ENCODE measurements at places on chromosomes 16 and 17.

DNA sequence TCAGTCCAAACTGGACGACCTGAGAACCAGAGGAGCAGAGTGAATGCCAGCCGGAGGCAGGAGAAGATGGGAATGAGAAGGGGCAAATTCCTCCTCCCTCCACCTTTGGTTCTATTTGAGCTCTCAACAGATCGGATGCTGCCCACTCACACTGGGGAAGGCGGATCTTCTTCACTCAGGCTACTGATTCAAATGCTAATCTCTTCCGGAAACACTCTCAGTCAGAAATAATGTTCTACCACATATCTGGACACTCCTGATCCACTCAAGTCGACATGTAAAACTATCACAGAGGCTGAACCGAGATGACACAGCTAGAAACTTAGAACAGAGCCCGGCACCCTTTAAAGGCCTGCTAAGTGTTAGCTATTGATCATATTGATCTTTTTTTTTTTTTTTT, 57.4 kb upstream of the GRIN2A start:
- no peak for DNase-seq

GRCh38 chr17:9174779-9175574, 153.7 kb downstream of the NTN1 start:
- no peak for DNase-seq

- DNase-seq, result no peak
Measured at GRCh38 chr16:3216263-3216640, 18.7 kb downstream of the ZNF200 start.

- DNase-seq, result no peak
Measured at GRCh38 chr16:20916942-20917341, 16.4 kb downstream of the LYRM1 start.

DNA sequence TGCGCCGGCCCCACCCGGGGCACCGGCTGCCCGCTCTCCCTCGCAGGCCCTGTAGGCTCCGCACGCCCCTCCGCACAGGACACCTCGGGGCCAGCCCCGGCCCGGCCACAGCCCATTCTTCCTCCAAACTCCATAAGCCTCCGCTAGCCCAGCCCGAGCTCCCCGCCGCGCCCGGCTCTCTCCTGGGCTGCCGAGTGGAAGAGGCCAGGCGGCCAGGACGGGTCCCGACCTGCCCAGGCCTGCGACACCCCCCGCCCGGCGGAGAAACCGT, 397 bp downstream of the NCOR1 start:
- DNase-seq, result no peak

DNA sequence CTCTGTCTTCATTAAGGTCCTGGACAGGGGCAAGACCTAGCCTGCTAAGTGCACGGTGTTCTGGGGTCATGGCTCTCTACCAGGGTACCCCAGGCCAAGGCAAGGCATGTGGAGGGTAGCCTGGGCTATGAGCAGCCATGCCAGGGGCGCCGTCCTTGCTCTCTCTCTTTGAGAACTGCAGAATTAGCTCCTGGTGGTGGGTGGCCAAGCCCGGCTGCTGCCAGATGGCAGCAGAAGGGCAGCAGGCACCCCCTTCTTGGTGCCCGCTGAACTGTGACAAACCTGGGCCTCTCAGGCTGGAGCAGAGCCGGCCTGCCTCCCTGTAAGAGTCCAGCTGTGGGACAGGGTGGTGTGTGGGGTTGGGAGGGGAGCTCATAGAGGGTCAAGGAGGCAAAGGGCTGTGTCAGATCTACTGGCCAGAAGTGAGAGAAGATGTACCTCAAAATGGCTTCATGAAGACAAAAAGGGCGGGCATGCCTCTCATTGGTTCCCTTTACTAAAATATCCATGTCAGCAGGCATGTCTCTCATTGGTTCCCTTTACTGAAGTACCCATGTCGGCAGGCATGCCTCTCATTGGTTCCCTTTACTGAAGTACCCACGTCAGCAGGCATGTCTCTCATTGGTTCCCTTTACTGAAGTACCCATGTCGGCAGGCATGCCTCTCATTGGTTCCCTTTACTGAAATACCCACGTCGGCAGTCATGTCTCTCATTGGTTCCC, 81.7 kb upstream of the SDK2 start:
- DNase-seq, result no peak

DNA sequence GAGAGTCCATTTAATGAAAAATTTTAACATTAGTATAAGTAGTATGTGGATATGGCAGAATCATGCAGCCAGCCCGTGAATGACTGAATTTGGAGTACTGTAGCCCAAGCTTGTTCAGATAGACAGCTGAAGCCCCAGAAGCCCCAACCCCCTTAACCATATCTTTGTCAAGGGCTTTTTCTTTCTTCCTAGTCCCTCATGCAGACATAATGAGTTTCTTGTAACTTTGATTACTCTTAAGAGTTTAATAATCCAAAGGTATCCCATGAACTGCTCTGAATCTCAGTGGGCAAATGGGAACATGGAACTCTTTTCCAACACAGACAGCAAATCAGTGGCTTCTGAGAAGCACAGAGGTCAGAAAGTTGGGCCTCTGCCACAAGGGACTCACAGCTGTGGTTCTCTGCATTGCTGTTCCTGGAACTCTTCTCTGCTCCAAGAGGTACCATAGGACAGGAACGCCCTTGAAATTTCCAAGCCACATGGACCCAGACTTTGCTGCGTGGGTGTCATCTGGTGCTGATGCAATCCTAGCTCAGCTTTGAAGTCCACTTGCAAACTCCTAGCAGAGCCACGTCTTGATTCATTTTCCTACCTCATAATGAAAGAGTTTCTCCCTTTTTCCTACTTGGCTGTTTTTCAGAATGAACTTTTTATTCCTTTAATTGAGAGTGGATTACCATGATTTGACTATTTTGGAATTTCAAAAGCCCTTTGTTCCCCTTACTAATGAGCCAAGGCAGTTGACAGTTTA, 18.1 kb downstream of the LYRM1 start:
- no peak for DNase-seq

- DNase-seq, result no peak
Measured at GRCh38 chr16:56278196-56278855, 87.0 kb downstream of the GNAO1 start.

DNA sequence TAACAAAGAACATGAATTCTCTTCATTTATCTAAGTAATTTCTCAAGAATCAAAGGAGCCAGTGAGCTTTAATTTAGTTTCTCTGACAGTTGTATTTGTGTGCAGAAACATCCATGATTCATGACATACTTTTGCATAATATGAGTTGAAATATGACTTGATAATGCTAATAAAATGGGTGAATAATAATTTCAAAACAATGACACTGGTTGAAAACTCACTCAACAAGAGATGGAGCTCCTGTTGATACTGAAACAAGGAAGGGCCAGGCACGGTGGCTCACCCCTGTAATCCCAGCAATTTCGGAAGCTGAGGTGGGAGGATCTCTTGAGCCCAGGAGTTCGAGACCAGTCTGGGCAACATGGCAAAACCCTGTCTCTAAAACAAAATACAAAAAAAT, 147.0 kb downstream of the MAP2K6 start:
- no peak for DNase-seq

GRCh38 chr17:57959929-57960328, 4.7 kb upstream of the CUEDC1 start:
- no peak for DNase-seq

DNA sequence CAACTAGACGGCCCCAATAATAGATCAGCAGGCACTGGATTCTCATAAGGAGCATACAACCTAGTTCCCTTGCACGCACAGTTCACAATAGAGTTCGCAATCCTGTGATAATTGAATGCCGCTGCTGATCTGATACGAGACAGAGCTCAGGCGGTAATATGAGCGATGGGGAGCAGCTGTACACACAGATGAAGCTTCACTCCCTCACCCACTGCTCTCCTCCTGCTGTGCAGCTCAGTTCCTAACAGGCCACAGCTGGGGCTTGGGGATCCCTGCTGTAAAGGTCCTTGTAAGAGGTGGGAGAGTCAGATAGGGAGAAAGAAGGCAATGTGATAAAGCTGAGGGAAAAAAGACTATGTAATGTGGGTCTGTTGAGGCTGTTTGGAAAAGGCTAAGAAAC, 577.5 kb downstream of the RBFOX1 start:
- no peak for DNase-seq

DNA sequence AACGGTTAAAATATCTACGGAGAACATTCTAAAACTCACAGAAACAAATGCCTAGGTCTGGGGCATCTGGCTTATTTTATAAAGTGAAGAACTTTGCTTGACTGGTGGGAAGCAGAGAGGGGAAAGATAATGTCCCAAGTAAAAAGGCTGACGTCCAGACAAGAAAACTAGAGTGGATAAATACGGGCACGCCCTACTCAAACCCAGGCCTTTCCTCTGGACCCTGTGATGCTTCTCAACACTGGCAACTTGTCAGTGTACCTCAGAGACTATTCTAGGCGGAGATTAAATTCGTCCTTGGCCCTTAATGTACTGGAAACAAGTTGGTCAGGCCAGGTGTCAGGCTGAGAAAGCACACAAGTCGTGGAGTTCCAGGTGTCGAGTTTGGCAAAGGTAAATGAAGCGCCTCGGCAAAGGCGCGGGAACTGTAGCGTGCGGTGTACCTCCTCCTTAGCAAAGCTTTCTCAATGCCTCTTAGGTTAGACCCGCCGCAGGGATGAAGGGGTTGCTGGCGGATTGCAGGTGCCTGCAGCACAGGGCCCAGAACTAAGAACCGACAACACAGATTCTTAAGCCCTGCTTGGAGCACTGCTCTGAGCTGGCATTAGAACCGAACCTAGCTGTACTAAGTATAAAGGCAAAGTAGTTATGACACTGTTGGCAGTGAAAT, 668 bp upstream of the UNK start:
- no peak for DNase-seq

DNA sequence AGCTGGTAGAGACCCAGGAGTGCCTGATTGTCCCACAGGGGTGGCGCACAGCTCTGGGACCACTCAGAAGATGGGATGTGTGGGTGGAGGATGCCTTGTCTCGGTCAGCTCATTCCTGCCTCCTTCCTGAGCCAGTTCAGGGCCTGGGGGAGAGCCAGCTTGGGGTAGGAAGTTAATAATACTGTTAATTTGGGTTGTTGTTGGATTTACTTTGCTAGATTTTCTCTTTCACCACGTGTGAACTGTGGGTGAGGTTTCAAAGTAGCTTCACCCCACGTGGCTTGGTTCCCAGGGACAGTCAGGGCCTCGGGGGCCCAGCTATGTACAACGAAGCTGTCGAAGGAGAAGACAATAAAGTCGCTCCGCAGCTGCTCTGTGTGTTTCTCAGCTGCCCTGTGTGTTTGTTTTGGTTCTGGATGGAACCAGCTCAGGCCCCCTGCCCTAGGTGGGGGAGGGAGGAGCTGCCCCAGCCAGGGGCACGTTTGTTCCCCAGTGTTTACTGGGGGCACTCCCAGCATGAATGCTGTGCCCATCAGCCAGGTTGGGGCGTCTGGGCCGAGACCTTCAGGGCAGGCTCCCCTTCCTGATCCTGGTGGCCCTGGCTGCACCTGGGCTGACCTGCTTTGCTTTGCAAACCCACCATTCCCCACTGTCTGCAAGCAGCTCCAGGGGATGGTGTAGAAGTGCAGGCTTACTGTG, 2.3 kb downstream of the NUDT16L1 start:
- DNase-seq, result no peak

DNA sequence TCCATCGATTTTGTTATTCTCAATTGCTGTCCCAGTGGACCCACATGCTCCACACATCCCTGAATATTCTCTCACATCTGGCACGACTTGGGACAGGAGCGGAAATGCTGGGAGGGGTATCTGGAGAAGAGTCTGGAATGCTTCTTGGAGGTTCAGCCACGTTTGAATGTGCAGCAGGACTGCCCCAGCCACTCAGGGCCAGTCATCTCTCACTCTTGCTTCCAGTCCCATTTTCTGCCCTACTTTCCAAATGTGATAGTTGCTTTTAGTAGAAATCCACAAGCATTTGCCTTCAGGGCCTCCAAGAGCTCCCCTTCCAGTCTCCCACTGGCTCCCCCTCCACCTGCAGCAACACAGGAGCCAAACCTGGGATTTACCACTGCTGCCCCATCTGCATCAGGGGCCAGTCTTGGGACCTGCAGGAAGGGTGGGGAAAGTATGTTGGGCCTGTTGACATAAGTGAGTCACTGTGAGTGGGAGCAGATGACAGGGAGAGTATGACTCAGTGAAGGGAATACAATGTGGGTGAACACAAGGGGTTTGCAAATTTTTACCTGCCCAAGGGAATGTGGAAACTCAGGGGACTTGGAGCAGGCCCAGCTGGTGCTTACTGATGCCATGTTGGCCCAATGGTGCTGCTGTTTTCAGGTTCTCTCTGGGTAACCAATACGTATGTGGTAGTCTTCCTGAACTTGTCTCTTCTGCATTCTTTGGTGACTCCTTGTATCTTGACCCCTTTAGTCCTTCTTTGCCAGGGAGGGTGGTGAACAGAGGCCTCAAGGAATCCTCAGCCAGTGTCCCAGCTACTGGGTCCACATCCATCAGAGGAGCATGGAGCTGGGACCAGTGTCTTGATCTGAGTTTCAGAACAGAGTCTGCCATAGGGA, 78.8 kb upstream of the CRHR1 start:
- DNase-seq, result no peak

DNA sequence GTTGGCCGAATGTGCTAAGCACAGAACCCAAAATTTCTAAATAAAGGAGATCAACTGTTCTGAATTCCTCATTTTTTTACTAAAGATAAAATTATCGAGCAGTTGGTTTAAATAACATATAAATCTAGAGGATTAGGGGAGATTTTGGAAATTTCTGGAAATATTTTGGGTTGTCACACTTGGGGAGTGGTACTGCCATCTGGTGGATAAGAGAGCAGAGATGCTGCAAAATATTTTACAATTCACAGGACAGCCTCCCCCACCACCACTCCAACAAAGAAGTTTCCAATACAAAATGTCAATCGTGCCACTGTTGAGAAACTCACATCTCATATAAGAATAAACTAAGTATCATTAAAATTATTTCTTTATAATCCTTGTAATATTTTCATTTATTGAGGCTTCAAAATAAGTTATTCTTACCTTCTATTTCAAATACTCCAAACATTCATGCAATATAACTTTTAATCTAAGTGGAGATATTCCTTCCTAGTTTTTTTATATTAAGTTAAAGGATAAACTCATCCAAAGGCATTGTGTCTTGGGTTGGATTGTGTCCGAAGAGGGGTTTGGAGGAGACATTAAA, 17.0 kb upstream of the ABCA8 start:
- no peak for DNase-seq

GRCh38 chr16:5965321-5965720, 867.7 kb upstream of the EEF2KMT start:
- no peak for DNase-seq

GRCh38 chr17:17797119-17797809, 39.5 kb downstream of the SREBF1 start:
- no peak for DNase-seq
